Adipocyte (in vitro differentiated cells): ENCODE measurements at places on chromosomes 1 and 21.

DNA sequence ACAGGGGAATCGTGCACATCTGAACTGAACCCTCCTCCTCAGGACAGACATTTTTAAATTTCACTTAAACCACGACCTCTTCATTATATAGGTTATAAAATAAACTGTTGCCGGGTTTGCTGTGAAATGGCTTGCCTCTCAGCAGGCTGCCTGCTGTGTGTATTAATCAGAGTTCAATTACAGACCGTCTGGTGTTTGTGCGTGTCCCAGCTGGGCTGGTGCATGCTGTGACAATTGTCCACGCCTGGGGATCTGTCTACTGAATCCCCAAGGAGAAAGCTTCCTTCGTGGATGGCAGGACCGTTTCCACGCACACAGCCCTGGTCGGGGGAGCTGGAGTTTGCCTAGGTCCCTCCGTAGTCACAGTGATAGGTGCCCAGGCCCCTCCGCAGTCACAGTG is 13.4 kb upstream of the AGPAT3 start:
- no peak for DNase-seq

GRCh38 chr1:97989094-97989680 is 68.4 kb upstream of the DPYD start:
- peak; percentile 74 for DNase-seq

GRCh38 chr1:178494569-178494971 is 2.2 kb downstream of the CLEC20A start:
- no peak for DNase-seq

- no peak for DNase-seq
Measured at GRCh38 chr1:240287722-240288121, 196.0 kb downstream of the FMN2 start.

DNA sequence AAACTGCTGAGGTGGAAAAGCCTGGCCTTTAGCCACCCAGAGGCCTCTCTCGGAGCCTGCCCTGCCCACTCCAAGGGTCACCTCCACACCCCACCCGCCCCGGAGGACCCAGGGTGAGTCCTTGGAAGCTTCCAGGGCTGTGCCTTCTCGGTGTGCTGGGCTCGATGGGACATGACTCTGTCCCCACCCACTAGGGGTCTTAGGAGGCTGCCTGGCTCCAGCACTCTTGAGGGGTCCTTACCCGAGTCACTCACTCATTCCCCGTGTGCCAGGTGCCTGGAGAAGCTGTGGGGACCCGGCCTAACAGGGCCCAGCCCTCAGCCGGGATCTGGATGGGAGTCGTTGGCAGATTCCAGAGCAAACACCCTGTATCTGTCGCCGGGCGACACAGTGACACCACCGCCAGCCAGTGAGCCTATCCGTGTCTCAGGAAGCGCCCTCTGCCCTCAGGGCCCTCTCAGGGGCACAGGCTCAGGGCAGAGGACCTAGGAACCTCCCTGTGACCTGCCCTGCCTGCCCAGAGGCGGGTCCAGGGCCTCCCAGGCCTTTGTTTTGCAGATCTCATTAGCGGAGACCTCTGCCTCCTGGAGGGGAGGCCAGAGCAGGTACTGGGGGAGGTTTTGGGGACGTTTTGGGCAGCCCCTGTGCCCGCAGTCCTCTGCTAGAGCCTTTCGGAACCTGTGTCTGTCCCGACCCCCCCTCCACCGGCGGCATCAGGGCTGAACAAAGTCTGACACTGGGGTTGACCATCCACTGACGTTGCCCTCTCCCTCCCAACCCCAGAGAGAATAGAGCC is 3.1 kb upstream of the PRKCZ start:
- no peak for DNase-seq

GRCh38 chr1:180278194-180278515 is 48.1 kb downstream of the LHX4 start:
- no peak for DNase-seq

DNA sequence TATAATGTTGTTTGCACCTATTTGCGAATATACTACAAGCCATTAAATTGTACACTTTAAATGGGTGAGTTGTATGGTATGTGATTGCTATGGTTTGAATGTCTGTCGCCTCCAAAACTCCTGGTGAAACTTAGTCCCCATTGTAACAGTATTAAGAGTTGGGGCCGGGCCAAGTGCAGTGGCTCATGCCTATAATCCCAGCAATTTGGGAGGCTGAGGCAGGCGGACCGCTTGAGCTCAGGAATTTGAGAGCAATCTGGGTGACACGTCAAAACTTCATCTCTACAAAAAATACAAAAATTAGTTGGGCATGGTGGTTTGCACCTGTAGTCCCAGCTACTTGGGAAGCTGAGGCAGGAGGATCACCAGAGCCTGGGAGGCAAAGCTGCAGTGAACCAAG is 12.0 kb upstream of the SIM2 start:
- no peak for DNase-seq

GRCh38 chr1:71101839-71102376 is 21.1 kb upstream of the ZRANB2 start:
- no peak for DNase-seq
